Thoracic aorta (tissue), 2 donors: ENCODE measurements at places on chromosomes 7 and 10. TPM values are rescaled to one million over a fixed set of nuclear protein-coding genes. Genes with fewer than 3 reads are reported as not detected.

DNA sequence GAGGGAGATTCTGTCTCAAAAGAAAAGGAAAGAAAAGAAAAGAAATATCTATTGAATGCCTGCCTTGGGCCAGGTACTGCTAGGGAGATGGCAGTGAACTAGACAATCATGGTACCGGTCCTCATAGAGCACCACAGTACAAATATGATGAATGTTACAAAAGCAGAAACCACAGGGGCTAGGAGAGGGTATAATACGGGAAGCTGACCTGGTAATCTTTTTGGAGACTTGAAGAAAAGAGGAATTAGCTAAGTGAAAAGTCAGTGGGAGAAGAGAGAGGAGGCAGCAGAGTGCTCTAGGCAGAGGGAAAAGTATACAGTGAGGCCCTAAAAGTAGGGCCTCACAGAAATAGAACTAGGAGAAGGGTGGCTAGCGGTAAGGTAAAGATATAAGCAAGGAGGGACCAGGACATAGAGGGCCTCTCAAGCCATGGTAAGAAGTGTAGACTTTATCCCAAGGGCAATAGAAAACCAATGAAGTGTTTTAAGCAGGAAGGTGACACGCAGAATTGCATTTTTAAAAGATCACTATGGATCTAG, 42.8 kb upstream of the WNT8B start:
- DNase-seq = no peak

Gene BLNK
- total RNA-seq = 1.3 TPM

Gene AGR2
- 25.2 TPM for total RNA-seq

GRCh38 chr10:124916585-124917427, 25.1 kb upstream of the ZRANB1 start:
- DNase-seq = peak; percentile 91

DNA sequence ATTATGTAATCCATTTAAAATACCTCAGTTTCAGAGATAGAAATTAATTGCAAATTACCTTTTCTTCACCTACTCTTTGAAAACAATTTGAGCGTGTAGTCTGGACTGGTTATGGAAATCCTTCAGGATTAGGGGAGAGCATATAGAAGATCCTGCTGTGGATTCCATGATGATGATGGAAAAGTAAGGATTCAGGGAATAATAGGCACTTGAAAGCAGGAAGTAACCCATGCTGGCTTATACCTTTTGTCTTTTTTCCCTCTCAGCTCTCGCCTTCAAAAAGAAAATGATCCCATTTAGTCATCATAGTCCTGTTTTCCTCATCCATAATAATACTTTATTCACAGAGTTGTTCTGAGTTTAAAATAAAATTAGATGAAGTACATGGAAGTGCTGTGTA, 4.4 kb downstream of the HBP1 start:
- DNase-seq = no peak

Gene CRYGN
- total RNA-seq = 0.35 TPM

GRCh38 chr7:155310425-155311114, 12.9 kb downstream of the INSIG1 start:
- DNase-seq = no peak

Gene KCNH2
- total RNA-seq = 1.2 TPM

DNA sequence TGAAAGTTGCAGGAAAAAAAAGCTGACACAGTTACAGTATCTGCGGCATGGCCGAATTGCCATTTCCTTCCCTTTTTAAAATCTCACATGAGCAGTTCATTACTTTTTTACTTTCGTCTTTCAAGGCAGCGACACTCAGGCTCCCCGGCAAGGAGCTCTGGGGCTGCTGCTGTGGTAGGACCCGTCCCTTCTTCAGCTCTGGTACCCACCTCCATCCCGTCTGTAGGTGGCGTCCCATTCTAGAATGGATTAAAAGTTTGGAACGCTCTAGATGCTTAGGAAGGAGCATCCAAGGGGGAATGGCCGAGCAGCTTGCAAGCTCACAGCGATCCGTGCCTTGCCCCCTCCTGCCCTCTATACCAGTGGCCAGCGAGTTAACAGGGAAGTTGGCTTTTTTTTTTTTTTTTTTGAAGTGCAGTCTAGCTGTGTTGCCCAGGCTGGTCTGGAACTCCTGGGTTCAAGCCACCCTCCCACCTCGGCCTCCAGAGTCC, 22.8 kb upstream of the TTYH3 start:
- no peak for DNase-seq

DNA sequence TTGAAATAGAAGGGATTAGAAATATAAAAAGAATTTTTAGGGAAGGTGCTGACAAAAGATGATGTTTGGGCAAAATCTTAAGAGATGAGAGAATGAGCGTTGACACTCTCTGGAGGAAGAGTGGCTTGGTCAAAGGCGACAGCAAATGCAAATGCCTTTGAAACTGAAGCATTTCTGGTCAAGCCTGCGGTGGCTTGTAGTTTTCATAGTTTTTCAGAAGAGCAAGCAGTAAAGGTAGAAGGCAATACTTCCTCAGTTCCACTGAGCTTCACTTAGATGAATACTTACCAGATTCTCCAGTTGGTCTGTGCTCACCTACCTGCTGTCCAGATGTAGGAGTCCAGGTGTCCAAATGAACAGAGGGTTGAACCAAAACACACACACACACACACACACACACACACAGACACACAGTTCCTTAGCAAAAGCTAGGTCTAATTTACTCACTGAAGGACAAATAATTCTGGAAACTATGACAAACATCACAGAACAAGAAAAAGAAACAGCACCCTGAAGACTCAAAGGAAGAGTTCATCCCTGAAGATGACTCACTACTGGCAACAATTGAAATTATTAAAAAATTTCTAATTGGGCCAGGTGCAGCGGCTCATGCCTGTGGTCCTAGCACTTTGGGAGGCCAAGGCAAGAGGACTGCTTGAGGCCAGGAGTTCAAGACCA, 12.1 kb upstream of the STK17A start:
- DNase-seq = no peak

- no peak for DNase-seq
Observed at GRCh38 chr7:144729226-144729625, 106.6 kb downstream of the TPK1 start.

DNA sequence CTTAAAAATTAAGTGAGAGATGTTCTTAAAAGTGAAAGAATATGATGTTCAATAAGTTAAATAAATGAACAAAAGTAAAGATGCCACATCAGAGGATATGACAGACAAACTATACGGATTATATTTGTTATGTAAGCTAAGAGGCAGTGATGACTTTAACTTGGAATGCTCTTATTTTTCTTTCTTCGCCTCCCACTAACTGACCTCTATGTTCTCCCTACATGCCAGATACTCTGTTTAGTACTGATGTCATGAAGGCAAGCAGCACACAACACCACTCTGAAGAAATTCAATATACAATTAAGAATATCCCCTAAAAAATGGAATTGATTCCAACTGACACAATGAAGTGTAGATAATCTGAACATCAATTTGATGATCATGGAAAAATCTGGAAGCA, 223.4 kb downstream of the DOCK4 start:
- DNase-seq = no peak

DNA sequence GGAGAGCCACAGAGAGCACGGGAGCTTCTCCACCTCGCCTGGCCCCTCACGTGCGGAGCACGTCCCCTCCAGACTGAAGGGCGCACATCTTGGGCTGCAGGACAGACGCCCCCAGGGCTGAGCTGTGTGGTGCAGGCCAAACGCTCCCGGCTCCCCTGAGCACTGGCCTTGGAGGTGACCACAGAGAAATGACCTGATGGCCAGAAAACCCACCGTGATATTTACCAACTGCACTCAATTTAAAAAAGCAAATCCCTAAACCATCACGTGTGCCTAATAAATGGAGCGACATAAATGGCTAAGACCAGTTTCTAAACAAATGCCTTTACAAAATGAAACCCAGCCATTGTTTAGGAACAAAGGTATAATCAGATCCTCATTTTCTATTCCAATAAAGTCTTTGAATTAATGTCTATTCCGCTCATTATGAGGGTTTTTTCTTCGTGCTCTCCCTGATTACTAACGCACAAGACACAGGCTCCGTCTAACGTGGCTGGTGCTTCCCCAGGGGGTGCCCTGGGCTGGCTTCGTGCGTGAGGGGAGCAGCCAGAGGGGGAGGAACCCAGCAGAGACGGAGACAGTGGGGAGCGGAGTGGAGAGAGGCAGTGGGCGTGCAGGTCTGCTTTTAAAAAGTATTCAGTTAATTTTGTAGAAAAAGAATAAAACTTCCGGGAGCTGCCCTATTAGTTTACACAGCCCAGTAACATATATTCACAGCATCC, 190.3 kb downstream of the DNAJB6 start:
- DNase-seq = no peak

DNA sequence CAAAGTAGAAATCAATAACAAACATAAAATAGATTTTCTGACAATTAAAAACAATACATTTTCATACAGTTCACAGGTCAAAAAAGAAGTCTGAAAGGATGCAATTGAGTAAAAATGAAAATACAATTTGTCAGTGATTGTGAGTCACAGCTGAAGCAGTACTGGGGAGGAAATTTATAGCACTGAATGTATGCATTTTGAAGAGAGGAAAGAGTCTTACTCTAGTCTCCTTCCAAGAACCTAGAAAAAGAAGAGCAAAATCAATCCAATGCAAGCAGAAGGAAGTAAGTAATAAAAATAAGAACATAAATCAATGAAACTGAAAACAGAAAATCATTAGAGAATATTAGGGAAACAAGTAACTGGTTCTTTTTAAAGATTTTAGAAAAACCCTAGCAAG, 507.2 kb upstream of the IGFBP3 start:
- DNase-seq = no peak

DNA sequence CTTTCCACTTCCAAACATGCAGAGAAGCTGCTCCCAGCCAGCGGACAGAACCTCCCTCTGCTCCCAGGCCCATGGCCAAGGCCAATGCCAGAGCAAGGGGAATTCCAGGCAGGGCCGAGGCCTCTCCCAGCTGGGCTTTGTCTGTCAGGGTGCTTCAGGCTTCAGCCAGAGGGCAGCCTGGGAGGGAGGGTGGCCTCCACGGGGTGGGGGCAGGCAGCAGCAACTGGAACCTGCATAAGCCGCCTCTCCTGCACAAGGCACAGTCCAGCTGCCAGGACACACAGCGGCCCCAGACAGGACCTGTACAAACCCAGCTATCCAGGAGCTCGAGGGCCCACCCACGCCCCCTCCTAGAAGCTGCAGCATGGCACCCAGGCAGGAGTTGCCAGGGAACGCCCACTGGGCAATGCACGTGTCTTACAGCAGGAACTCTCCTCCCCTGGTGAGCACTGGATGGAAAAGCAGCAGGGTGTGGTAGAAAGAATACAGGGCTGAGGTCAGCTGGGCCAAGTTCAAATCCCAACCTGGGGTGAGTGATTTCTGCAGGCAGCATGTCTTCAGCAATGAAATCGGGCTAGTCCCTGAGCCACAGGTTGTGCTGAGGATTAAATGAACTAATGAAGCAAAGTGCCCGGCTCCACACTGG, 7.6 kb downstream of the FAM53B start:
- no peak for DNase-seq

Gene NUTM2B
- 5.0 TPM for total RNA-seq

Gene PLOD3
- 31.5 TPM for total RNA-seq

Gene VCL
- total RNA-seq = 348 TPM

GRCh38 chr7:99008921-99009530, 130.7 kb downstream of the TRRAP start:
- no peak for DNase-seq

Gene KIAA1549
- total RNA-seq = 1.8 TPM

- DNase-seq = no peak
Observed at GRCh38 chr7:85226361-85227085, 39.7 kb upstream of the SEMA3D start.

GRCh38 chr7:130273081-130273932, 6.6 kb downstream of the CPA2 start:
- no peak for DNase-seq

Gene PRF1
- total RNA-seq = 3.7 TPM

DNA sequence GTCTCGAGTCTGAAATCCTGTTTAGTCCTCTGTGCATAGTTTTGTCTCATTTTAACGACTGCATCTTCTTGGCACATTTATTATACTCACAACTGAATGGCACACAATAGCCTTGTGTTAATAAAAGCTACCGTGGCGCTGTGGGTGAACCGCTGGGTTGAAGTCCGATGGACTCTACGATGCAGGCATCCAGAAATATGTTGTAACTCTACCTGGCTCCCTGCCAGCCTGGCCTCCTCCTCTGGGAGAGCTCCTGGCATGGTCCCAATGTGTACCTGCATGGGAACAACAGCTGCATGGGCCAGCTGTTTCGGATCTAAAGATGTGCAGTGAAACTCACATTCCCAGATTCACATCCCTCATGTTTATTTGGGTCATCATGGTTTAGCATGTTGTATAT, 3.7 kb upstream of the DPYSL4 start:
- DNase-seq = no peak

DNA sequence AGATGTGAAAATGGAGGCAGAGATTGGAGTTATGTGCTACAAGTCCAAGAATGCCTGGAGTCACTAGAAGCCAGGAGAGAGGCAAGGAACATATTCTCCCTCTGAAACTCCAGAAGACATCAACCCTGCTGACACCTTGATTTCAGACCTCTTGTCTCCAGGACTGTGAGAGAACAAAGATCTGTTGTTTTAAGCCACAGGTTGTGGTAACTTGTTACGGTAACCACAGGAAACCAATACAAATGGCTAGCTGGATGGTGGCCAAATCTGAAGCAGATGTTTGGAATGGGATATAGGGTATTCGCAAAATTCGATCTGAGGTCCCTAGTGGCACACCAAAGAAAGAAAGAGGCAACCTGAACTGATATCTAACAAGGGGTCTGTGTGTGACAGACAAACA, 129.0 kb downstream of the HERPUD2 start:
- DNase-seq = no peak

GRCh38 chr7:131104596-131105293, 222.9 kb upstream of the MKLN1 start:
- DNase-seq = no peak

DNA sequence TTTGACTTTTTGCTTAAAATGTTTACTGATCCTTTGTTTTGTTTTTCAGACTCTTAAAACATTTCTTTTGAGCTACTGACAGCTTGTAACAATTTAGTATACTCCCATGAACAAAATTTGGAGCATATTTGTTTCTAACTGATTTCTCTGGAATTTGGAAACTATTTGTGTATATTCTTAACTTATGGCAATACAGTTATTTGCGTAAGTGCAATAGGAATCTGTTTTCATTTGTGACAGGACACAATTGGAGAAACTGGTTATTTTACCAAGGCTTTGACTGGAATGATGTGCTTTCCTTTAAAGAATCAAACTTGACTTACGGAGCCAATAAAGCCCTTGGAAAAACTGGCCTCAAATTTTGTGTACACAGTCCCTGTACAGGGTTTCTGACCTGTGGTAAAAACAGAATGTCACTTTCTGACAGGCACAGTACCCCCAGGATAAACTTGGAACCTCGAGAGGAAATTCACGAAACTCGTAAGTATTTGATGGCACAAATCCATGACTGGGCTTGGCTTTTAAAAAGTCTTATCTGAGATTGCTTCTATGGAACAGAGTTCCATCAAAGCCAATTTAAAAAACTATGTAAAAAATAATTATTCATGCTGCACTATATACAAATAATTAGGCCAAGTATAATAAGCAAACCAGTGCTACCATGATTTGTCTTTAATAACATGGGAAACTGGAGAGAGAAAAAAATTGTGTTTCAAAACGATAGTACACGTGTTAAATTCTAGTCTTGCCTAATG, 70.4 kb downstream of the ST8SIA6 start:
- no peak for DNase-seq

GRCh38 chr7:150753239-150753638, 16.0 kb downstream of the GIMAP5 start:
- DNase-seq = no peak

Gene STOX1
- 0.14 TPM for total RNA-seq

GRCh38 chr7:40008223-40008815, 58.3 kb downstream of the CDK13 start:
- DNase-seq = no peak
